ENCODE measurements at places on chromosomes 2 and 18.

DNA sequence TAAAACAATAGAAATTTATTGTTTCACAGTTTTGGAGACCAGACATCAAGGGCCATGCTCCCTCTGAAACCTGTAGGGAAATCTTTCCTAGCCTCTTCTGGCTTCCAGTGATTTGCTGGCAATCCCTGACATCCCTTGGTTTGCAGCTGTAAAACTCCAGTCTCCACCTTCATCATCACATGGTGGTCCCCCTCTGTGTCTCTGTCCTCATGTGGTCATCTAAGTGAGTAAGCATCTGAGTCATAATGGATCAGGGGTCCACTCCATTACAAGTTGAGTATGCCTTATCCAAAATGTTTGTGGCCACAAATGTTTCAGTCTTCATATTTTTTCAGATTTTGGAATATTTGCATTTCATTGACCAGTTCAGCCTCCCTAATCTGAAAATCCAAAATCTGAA is 5.6 kb upstream of the SGPP2 start:
- no peak for DNase-seq

- no peak for DNase-seq
Observed at GRCh38 chr2:156006721-156007618, 325.6 kb downstream of the NR4A2 start.

DNA sequence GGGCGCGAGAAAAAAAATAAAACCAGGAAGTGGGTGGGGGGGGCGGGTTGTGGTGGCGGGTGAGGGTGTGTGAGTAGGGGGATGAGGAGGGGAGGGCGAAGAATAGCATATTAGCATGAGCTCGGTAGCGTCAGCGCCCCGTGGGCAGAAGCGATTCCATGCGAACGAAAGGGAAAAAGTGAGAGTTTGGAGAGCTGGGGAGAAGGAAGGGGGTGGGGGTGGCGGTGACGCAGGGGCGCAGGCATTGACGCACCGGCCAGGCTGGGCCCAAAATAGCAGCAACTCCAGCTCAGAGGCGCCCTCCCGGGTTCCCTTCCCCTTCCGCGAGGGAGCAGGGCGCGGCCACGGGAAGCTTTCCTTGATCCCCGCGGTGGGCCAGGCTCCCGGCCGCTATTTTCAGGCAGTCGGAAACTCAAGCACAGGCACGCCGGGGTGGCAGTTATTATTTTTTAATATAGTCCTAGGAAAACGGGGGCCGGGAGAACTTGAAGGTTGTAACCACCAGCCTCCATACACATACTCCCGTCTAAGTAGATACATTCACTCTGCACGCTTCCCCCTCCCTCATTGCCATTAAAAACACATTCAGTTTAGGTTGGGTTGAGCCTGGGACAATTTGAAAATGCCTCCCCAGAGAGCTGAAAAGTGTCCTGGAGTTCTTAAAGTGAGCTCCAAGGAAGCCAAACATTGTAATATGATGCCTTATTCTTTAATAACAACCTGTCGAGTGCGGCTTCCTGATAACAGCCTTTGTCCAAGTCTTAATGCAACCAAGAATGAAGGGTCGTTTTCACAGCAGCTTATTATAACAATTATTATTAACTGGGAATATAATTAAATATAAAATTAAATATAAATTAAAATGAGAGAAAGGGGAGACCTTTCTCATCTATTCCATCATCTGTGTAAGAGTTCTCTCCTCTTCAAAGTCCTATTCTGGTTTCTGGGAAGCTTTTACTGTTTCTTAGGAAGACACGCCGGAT is 2.3 kb upstream of the NR4A2 start:
- peak; percentile 96 for DNase-seq

DNA sequence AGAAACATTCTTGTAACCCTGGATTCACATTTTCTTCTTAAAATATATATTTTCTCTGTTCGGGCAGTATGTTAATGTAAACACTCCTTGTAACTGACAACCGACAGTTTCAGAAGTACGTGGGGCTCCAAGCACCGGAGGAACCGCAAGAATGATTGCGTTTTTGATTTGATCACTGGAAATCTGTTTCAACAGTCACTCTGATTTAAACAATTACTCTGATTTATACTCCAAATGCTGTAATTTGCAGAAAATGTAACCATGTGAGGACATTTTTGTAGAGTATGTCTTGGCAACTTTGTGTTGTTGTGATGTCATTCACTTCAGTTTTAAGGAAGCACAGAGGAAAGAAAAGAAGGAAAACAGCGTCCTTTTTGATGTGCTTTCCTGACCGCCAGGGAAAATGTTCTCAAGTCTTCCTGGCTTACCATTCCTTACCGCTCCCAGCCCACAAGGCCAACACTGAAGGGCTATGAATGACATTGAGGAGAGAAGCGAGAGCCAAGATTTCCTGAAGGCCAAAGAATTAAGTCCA is 77.7 kb downstream of the APOB start:
- DNase-seq, result no peak

GRCh38 chr2:19299522-19299921 is 58.9 kb downstream of the OSR1 start:
- peak; percentile 85 for DNase-seq

GRCh38 chr18:76684265-76684664 is 138.1 kb upstream of the ZNF236 start:
- DNase-seq, result no peak

DNA sequence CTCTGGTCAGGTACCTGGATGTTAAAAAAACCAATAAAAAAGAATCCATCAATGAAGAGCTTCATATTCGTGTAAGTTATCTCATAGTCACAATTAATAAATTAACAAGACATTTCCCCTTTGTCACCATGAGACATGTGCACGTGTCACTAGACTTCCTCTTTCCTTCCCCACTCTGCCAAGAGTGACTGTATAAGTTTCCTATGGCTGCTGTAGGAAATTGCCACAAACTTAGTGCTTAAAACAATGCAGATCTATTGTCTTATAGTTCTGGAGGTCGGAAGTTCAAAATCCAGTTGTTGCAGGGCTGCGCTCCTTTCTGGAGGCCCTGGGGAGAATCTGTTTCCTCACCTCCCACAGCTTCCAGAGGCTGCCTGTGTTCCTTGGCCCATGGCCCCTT is 35.8 kb downstream of the SLC9A4 start:
- no peak for DNase-seq

DNA sequence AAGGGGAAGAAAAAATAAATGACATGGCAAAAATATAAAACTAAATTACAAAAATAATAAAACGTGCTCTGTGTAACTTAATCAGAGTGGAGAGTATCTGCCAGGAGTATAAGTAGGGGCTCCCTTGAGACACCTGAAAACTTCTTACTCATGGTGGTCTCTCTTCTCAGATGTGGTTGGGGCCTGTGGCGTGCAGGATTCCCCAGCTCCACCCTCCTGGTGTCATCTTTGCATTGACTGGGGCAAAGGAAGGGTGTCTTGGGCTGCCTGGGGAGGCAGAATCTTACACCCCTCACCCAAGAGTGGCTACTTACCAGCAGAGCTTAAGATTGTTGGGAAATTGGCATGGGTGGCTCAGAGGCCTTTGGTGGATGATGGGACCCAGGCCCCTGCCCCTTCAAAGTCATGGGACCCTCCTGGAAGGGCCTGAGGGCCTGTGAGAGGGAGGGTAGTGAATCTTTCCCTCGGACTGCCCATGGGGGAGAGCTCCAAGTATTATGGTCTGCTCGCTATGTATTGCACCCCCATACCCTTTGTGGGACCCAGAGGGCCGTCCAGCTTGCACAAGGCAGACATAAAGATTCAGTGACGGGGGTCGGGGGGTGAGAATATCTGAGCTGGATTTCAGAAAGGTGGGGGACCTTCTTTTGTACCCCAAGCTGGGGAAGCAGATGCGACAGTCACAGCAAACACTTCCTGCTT is 6.9 kb upstream of the TRAF3IP1 start:
- no peak for DNase-seq

GRCh38 chr18:79560861-79561210 is 118.8 kb upstream of the CTDP1 start:
- no peak for DNase-seq

GRCh38 chr2:136809998-136810397 is 44.7 kb downstream of the THSD7B start:
- no peak for DNase-seq

DNA sequence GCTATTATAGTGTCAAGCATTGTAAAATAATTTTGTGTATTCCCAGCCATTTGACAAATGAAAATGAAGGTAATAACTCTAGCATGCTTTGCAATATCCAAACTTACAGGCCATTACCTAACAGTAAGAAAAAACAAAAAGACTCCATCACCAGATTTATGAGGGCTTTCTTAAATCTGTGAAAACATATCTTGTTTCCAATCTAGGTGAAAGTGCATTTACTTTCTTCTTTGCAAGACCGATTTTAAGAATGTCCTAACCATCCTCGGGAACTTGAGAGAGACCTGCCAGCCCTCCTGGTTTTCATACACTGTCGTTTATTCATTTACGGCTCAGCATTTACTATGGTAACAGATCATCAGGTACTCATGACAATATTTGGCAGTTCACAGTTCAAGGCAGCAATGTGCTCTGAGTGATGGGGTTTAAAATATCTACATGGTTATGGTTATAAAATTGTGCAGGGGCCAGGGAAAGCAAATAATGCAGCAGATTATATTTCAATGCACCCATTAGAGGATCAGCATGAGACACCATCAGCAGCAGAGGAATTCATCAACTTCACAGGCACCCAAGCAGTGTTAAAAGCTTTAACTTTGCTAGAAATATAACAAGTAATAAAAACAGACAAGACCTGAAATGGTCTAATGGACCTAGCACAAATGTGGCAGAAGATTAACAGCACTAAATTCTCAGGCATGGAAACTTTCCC is 34.4 kb upstream of the PARD3B start:
- DNase-seq, result no peak

DNA sequence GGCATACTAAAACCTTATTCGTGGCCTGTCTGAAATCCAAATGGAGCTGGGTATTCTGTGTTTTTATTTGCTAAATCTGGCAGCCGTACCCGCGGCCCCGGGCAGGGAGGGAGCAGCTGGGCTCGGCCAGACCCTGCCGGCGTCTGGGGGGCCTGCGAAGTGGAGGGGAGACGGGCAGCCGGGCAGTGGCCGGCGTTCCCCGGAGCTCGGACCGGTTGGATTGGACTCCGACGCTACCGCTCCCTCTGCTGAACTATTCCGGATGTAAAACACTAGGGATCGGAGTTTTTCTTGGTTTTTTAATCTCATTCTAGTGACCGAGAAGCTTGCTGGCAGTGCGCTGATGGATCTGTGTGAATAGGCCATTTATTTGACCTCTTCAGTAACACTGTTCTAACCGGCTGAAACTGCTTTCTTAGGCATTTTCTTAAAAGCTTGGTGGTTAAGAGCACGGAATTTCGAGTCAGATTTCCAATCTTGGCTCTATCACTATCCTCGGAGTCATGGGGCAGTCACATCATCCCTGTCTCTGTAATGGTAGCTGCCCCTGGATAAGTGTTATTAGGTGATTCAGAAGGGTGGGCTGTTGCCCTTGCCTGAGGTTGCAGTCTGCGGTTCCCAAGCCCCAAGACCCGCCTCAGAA is 694 bp downstream of the UNC50 start:
- DNase-seq, result peak; percentile 59

GRCh38 chr2:239049421-239050251 is 201.8 kb downstream of the TWIST2 start:
- DNase-seq, result peak; percentile 37

- DNase-seq, result no peak
Observed at GRCh38 chr2:86025229-86025820, 80.4 kb downstream of the POLR1A start.

Data from fibroblast of villous mesenchyme (primary cell).